ENCODE measurements at places on chromosomes 16 and 17.

DNA sequence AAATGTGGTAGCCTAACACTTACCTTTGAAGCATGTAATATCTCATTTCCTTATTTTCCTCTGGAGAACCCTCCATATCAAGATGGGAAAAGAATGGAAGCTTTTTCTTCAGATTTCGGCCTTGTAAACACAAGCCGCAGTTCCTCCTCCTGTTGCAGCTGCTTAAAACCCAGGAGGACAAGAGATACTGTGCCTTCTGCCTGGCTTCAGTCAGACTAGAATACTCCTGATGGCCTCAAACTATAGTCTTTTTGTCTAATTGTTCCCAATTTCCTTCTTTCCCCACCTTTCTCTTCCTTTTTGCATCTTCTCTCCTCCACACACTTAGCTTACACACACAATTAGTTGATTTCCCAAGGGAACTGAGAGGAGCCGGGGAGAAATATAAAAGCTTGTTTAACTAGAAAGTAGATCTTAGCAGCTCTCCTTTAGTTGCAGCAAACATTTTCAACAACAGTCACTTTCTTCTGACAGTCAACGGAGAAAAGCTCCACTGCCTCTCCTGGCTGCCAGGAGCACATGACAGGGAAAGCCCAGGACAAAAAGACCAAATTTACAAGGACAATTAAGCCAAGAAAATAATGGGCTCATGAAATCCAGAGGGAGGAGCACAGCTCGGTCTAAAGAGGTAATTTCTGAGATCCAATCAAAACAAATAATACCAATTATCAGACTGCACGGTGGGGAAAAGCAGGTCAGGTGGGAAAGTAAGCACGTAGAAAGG lies 76.4 kb upstream of the C17orf78 start:
- peak; percentile 73 for DNase-seq

- no peak for DNase-seq
Observed at GRCh38 chr17:78122931-78123249, 5.7 kb downstream of the TMC6 start.

DNA sequence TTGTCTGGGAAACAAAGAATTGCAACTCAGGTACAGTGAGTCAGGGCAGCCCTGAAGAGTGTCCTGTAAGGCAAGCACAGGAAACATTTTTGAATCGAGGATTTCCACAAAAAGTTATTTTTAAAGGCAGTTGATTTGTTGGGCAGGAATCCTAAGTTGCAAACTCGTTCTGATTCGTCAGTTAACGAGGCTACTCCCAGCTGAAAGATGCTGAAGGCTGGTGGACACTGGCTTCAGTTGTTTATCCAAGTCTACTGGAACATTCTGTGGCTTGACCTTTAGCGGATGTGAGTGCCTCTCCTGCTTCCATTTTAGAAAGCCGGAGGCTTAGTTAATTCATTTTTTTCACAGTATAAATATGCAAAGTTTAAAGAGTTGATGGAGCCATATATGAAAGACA lies 84.2 kb downstream of the KCNJ12 start:
- no peak for DNase-seq

GRCh38 chr16:23024044-23024443 lies 125.2 kb downstream of the USP31 start:
- DNase-seq: no peak

- DNase-seq: no peak
Observed at GRCh38 chr16:85345129-85345639, 232.9 kb upstream of the CIBAR2 start.

Measured in islet precursor cell (in vitro differentiated cells).